Skeletal muscle cell (primary cell): ENCODE measurements at places on chromosomes 5 and 9.

- no peak for DNase-seq
These were observed 90.7 kb downstream of the INSYN2B start for GRCh38 chr5:169889572-169889971.

DNA sequence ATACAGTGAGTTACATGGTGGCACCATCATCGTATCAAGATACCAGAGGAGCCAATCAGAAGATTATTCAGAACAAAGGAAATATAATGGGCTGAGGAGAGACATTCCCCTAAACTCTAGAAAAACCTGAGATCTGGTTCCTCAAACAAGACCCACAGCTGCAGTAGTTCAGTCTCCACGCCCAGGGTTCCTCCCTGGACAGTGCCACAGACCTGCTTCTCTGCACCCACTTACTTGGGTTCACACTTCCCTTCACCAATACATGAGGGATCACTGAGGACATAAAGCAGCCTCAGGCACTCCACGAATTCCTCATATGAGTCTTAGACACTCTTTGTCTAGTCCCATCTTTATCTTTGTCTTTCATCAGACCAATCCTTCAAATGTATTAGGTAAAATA is 101.7 kb downstream of the APTX start:
- DNase-seq = no peak

DNA sequence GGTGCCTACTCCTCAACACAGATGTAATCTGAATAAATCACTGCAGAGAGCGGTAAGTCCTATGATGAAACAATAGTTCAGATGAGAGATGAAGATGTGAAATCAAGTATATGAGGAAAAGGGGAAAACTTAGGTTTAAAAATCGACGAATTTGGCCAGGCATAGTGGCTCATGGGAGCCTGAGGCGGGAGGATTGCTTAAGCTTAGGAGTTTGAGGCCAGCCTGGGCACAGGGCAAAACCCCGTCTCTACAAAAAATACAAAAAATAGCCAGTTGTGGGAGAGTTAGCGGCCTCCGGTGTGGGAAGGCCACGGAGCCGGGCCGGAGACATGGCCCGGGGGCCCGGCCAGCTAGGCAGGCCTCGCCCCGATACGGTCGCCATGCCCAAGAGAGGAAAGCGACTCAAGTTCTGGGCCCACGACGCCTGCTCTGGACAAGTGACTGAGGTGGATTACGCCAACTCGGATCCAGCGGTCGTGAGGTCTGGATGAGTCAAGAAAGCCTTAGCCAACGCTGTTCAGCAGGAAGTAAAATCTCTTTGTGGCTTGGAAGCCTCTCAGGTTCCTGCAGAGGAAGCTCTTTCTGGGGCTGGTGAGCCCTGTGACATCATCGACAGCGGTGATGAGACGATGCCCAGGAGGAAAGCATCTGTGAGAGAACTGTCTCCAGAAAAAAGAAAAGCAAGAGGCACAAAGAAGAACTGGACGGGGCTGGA is 62.8 kb upstream of the SUB1 start:
- peak; percentile 86 for DNase-seq

GRCh38 chr5:126519637-126520592 is 75.1 kb downstream of the ALDH7A1 start:
- DNase-seq = no peak

- DNase-seq = no peak
These were observed 78.2 kb downstream of the ANKRD55 start for GRCh38 chr5:56154732-56155484.
